NCI-H1092 (cell line): ENCODE measurements at places on chromosomes 16 and 17.

- DNase-seq, result no peak
Measured at GRCh38 chr17:27651411-27652345, 20.7 kb downstream of the LGALS9 start.

- no peak for DNase-seq
Measured at GRCh38 chr17:43814026-43814425, 18.9 kb downstream of the MPP3 start.

- DNase-seq, result no peak
Measured at GRCh38 chr17:32525122-32525521, 38.3 kb downstream of the CDK5R1 start.

DNA sequence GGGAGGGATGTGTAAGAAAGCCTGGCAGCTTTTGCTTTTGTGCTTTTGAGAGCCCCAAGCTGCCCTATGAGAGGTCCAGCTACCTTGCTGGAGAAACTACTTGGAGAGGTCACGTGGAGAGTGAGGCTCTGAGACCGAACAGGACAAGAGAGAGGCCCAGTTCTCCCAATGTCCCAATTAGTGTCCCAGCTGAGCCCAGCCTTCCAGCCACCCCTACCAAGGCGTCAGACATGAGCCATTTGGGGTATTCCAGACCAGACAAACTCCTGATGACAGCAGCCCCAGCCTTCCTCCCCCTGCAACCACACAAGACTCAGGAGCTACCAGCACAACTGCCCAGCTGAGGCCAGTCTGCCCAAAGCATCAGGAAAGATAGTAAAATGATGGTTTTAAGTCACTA lies 35.0 kb downstream of the NKD1 start:
- DNase-seq, result no peak
